ENCODE measurements at places on chromosomes 5 and 9. TPM values are rescaled to one million over a fixed set of nuclear protein-coding genes. Genes with fewer than 3 reads are reported as not detected.
A peak's percentile ranks its signal among the peaks of the same experiment; 100 is the strongest.

GRCh38 chr9:78030553-78031443 is 813 bp downstream of the GNAQ start:
- DNase-seq: peak; percentile 77

DNA sequence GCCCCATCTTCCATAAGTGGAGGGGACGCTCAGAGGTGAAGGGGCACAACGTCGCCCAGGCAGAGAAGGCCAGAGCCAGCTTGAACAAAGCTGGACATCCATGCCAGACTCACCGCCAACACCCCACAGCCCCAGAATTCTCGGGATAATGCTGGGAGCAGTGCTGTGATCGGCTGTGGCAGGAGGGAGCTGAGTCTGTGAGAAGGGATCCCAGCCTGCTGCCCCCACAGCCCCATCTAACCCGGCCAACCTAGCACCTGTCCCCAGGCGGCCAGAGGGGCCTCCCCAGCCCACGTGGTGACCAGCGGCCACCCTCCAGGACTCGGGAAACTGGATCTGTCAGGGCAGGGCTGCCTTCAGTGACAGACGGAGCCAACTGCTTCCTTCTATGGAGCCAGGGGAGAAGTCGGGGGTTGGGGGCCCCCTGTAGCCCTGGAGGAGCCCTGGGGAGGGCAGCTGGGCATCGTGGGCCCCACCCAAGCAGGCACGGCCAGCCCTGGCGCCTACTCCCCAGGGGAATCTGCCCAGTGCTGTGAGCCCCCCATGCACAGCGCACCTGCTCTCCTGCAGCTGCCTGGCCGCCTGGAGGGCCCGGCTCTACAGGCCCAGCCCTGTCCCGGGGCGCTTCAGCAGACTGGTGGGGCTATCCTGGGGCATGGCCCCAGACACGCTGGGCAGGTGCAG is 6.0 kb downstream of the BRD3 start:
- peak; percentile 94 for DNase-seq

- DNase-seq: peak; percentile 66
Observed at GRCh38 chr9:115606838-115607237, 488.9 kb upstream of the TNC start.

The FBP2 gene
- 83.0 TPM for total RNA-seq

DNA sequence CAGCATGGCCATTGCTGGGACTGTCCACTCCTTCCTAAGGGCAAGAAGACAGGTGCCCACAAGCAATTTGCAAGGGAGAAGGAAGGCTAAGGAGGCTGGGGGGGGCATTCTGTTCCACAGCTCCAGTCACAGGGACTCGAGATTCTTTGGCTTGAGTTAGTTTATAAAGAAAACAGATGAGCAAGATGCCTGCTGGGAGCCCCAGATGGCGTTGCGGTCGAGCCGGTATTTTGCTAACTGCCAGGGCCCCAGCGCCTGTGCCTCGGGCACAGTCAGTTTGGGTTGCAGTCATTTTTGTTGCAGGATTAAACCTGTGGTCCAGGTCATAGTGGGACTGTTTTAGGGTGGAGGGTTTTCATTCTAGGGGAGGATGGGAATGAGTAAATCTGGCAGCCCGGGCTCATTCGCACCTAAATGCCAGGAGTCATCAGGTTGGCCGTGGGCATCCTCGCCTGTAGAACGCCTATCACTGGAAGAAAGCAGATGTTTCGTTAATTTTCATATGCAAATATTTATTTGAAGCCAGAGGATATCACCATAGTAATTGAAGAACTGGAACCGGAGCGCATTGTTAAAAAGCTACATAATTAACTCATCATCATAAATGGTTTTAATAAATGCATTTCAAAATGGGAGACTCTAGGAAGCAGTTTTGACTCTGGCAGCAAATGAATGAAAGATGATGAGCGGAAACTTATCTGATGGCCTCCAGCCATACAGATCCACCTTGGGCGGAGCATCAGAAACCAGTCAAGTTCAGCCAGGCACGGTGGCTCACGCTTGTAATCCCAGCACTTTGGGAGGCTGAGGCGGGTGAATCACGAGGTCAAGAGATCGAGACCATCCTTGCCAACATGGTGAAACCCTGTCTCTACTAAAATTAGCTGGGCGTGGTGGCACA is 87.1 kb upstream of the FCN2 start:
- no peak for DNase-seq

The ALDH1A1 gene
- total RNA-seq: 62.8 TPM

The RASGEF1C gene
- total RNA-seq: 4.8 TPM

The NTNG2 gene
- total RNA-seq: 1.3 TPM

GRCh38 chr5:8410618-8411017 is 541.7 kb downstream of the MTRR start:
- DNase-seq: no peak

DNA sequence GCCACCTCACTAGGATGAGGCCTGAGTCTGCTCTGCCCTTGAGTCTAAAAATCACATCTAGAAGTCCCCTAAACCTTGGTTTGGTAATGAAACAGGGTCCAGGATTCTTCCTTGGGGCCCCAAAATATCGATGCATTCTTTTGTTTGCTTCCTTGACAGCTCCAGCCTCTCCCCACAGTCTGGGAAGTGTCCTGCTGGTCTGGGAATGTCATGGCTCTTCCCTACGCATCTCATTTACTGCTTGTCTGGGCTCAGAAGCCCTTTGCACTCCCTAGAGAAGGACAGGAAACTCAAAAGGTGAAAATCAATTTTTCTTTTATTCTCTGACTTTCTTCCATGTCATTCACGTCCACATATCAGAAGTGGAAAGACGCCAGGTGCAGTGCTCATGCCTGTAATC is 115.8 kb downstream of the DRD1 start:
- no peak for DNase-seq

- no peak for DNase-seq
Observed at GRCh38 chr9:91809581-91810285, 140.3 kb downstream of the ROR2 start.

The SPINK13 gene
- total RNA-seq: not detected

The SPOCK1 gene
- 12.3 TPM for total RNA-seq

The GNA14 gene
- total RNA-seq: 5.9 TPM

The TNFSF8 gene
- total RNA-seq: 1.2 TPM

GRCh38 chr5:73218552-73219171 is 45.7 kb downstream of the TMEM174 start:
- peak; percentile 39 for DNase-seq

DNA sequence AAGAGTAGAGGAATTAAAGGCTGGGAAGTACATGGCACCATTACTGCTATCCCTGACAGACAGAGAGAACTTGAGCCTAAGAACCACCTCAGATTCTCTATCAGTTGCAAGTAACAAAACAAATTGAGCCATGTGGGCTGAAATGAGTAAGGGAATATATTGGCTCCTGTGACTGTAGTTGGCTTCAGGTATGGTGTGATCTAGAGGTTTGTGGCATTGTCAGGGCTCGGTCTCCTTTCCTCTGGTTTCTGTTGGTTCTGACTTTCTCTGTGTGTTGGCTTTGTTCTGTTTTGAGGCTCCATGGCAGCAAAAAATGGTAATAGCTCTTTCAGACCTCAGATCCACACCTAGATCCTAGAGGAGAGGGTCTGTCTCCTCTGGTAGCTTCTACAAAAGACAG is 5.7 kb downstream of the GALNT10 start:
- DNase-seq: no peak

- DNase-seq: no peak
Observed at GRCh38 chr9:20729523-20729922, 45.5 kb downstream of the FOCAD start.

The PCA3 gene
- total RNA-seq: 0.62 TPM

DNA sequence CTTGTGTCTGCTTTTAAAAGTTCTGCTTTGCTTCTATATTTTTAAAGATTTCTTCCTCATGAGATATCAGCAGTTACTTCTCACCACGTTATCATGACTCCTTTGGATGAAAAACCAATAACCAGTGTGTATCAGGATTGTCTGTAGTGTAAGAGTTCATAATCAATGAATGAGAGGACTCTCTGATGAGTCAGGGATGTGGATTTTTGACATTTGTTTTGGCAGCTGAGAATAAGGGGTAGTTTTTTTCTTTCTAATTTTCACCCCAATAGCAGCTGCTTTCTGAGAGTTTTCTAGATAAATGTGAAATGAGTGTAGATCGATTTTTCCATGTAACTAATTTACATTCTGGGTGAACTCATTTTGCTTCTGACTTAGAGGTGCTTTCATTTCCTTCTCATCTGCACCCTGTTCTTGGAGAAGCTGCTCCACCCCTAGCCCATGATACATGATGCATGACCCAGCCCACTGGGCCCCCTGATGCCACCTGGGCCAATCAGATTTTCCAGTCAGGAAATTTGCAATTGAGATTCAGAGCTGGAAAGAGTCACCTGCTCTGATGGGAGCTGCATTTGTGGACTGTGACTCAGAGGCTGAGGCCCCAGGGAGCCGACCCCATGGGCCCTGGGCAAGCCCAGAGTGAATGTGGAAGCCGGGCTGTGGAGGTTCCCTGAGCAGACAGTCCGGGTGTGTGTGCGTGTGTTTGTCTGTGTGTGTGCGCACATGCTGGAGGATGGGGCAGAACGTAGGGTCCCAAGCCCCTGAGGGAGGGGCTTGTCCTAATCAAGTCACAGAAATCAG is 159.3 kb downstream of the RGS3 start:
- DNase-seq: no peak

The CNTNAP3 gene
- total RNA-seq: 18.9 TPM
